IMR-90 (cell line): ENCODE measurements at places on chromosomes 1 and 21. TPM values are rescaled to one million over a fixed set of nuclear protein-coding genes. Genes with fewer than 3 reads are reported as not detected.
A peak's percentile ranks its signal among the peaks of the same experiment; 100 is the strongest.

- DNase-seq: no peak
Measured at GRCh38 chr1:36142121-36142520, 7.2 kb downstream of the TRAPPC3 start.

GRCh38 chr1:94925561-94926125 lies 1.3 kb downstream of the CNN3 start:
- peak; percentile 87 for DNase-seq

DNA sequence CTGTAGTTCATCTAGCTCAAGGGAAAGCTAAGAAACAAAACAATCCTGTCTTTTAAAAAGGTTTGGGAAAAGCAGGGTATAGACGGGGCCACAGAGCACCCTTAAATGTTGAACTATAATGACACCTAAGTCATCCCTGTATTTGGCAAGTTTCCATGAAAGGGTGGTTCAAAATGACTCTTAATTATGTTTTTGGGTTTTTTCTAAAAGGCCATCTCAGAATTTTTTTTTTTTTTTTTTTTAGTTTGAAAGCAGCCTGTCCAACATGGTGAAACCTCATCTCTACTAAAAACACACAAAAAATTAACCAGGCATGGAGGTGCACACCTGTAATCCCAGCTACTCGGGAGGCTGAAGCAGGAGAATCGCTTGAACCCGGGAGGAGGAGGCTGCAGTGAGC lies 22.2 kb downstream of the TOMM20 start:
- no peak for DNase-seq

GRCh38 chr1:38746941-38747600 lies 112.5 kb downstream of the RRAGC start:
- no peak for DNase-seq

- DNase-seq: no peak
Measured at GRCh38 chr1:42904434-42904833, 54.2 kb downstream of the SLC2A1 start.

DNA sequence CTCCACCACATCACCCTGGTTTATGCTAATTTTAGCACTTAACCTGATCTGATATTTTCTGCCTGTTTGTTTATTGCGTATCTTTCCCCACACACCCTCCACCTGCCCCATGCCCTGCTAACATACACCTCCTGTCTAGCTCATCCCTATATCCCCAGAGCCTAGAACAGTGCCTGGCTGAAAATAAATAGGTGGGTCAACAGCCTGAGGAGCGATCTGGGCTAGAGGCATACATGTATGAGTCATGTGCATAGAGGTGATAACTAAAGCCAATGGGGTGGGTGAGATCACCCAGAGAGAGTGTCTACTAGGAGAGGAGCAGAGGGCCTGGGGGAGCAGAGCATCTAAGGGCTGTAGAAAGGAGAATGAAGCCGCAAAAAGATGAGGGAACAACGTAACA lies 2.7 kb downstream of the HTR1D start:
- peak; percentile 24 for DNase-seq

DNA sequence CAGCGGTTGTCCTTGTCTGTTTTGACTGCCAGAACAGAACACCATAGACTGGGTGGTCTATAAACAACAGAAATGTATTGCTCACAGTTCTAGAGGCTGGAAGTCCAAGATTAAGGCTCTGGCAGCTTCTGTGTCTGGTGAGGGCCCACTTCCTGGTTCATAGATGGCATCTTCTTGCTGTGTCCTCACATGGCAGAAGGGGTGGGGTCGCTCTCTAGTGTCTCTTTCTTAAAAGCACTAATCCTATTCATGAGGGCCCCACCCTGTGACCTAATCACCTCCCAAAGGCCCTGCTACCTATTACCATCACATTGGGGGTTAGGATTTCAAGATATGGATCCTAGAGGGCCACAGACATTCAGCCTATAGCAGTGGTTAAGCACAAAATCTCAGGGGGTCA lies 304.4 kb downstream of the NFIA start:
- no peak for DNase-seq

GRCh38 chr1:229554886-229555621 lies 3.5 kb downstream of the ABCB10 start:
- no peak for DNase-seq

DNA sequence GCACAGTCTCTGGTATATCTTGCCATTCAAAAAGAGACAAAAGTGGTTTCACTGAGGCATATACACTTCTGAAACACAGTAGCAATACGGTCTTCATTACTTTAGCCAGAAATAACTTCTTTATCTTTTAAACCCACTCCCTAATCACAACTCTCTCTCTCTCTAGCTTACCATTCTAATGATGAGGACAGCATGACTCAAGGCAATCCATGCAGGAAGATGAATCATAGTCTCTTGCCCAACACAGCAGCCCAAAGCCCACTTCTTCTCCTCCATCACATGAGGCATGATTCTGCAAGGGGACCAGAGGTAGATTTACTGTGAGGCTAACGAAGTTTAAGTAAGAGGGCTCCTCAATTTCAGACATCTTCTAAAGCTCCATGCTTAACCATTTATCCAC lies 285.0 kb upstream of the NR5A2 start:
- DNase-seq: peak; percentile 98

DNA sequence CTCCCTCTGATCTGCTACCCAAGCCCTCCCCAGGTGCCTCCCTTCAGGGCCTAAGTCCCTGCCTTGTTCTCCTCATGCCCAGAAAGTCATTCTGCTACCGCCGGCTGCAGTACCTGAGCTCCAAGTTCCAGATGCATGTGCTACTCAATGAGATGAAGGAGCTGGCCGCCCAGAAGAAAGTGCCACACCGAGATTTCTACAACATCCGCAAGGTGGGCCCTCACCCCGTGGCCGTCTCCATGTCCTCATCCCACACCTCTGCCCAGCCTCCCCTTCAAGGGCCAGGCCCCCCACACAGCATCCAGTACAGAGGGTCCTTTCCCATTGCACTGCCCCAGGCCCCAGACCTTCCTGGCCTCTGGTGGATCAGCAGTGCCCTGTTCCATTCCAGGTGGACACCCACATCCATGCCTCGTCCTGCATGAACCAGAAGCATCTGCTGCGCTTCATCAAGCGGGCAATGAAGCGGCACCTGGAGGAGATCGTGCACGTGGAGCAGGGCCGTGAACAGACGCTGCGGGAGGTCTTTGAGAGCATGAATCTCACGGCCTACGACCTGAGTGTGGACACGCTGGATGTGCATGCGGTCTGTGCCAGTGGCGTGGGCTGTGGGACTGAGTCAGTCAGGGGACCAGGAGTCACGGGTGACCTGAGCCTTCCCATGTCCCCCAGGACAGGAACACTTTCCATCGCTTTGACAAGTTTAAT lies 8.2 kb downstream of the AMPD2 start:
- DNase-seq: no peak

DNA sequence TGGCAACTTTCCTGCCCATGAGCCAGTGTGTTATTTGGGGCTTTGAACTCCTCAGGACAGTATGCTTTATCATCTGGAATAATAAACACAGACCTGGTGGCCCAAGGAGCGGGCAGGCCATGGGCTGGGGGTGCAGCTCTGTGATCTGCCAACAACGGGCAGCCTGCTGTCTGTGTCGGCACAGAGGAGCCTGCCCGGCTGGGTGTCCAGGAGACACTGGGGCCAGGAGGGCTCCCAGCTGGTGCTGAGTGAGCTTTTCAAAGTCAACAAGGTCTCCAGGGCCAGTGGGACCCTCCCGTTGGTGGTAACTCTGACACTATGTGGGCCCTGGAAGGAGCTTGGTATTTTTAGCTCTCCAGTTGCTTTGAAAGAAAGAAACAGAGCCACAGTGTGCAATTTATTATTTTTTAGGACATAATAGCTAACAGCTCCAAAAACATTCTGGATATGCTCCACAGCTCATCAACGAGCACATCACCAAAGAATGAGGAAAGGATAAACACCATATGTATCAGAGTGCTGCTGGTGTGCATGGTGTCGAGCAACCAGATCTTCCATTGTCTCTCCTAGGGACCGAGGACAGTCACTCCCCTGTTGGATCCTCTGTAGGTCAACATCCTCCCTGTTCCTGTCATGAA lies 488.7 kb upstream of the USP24 start:
- peak; percentile 49 for DNase-seq

DNA sequence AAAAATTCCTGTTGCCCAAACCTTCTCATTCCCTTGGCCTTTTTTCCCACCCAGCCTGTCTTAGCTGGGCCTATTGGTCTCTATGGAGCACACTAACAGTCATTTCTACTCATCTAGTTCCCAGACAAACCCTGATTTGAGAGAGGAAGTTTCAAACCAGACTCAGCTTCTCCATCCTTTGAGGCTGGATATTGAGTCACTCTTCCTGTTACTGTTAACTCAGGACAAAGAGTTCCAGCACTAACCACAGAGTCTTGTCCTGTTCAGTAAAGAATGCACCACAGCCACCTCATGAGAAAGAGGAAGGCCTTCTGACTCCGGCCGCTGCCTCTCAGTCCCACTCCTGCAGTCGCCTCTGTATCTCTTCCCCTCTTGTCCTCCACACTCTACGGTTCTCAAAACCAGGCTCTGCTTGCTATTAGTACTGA lies 137.8 kb downstream of the PTPRC start:
- peak; percentile 98 for DNase-seq

RIMKLA gene
- not detected in 2 replicates for polyA plus RNA-seq

CDC42BPA gene
- 7.7 and 9.4 TPM in 2 replicates for polyA plus RNA-seq

ATP1B1 gene
- 22.1 and 24.6 TPM in 2 replicates for polyA plus RNA-seq

PTAFR gene
- 0.17 and 0.30 TPM in 2 replicates for polyA plus RNA-seq

CHIA gene
- polyA plus RNA-seq: not detected in 2 replicates
